ENCODE measurements at places on chromosomes 2 and 18. TPM values are rescaled to one million over a fixed set of nuclear protein-coding genes. Genes with fewer than 3 reads are reported as not detected.
A peak's percentile ranks its signal among the peaks of the same experiment; 100 is the strongest.

Gene MYO5B
- total RNA-seq = 0.23 TPM

- DNase-seq = no peak
These were observed 520.2 kb upstream of the MYT1L start for GRCh38 chr2:2851316-2851715.

- DNase-seq = no peak
These were observed 54.5 kb upstream of the DAPL1 start for GRCh38 chr2:158740621-158741020.

- no peak for DNase-seq
These were observed 1292.8 kb downstream of the DSC3 start for GRCh38 chr18:29749704-29750103.

- peak; percentile 88 for DNase-seq
These were observed 8.5 kb upstream of the SPATA3 start for GRCh38 chr2:230987137-230988020.

DNA sequence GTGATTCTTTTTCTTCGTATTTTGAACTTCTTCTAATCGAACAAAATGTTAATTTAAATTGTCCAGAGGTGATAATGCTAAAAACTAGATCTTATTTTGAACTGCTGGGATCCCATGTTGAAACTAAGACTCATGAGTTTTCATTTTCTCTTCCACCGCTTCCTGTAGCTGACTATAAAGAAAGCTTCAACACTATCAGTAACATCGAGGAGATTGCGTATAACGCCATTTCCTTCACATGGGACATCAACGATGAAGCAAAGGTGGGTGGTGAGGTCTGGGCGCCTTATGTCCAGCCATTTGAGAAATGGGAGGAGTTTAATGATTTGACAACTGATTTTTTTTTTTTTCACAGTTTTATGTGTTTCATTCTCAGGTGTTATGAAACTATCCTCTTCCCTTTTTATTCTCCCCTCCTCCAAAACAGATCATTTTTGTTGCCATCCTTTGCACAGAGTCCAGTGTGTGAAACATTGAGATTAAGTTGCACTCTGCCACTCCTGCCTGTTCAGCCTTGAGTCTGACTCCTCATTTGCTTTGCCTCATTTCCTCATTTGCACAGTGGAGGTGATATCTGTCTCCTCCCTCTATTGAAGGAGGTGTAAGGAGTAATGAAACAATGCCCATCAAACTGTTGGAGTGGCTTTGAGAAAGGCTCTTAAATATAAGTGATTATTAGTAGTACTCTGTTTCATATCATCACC lies 13.8 kb downstream of the GRHL1 start:
- DNase-seq = no peak

GRCh38 chr2:237482485-237482884 lies 4.6 kb upstream of the MLPH start:
- DNase-seq = no peak

GRCh38 chr2:15919716-15920434 lies 20.5 kb upstream of the MYCN start:
- no peak for DNase-seq
